ENCODE measurements at places on chromosomes 5 and 9.
A peak's percentile ranks its signal among the peaks of the same experiment; 100 is the strongest.

DNA sequence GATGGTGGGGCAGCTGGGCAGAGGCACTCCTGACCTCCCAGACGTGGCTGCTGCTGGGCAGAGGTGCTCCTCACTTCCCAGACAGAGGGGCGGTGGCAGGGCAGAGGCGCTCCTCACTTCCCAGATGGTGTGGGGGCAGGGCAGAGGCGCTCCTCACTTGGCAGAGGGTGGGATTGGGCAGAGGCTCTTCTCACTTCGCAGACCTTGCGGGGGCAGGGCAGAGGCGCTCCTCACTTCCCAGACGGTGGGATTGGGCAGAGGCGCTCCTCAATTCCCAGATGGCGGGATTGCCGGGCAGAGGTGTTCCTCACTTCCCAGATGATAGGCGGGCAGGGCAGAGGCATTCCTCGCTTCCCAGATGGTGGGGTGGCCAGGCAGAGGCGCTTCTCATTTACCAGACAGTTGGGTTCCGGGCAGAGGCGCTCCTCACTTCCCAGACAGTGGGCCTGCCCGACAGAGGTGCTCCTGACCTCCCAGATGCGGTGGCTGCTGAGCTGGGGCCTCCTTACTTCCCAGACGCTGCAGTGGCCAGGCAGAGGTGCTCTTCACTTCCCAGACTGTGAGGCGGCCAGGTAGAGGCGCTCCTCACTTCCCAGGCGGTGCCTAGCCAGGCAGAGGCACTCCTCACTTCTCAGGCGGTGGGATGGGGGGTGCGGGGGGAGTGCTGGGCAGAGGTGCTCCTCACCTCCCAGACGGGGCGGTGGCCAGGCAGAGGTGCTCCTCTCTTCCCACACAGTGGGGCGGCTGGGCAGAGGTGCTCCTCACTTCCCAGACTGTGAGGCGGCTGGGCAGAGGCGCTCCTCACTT, 25.3 kb upstream of the SPATA31E1 start:
- no peak for DNase-seq

DNA sequence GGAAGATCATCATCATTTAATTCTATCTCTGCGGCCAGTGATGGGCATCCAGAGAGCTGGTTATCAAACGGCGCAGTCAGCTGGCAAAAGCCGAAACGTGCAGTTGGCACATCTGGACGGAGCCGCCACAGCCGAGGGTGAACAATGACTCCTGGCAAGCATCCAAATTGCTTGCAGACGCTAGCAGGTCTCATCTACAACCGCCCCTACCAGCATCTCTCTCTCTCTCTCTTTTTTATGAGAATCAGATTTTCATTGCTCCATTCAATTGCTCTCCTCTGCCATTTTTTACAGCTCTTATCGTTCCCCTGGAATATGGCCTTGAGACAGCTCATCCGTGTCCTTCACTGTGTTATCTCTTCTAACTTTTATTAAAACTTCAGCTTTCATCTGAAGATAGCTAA, 165.2 kb downstream of the MAPKAP1 start:
- no peak for DNase-seq

- DNase-seq = no peak
These were observed 21.3 kb downstream of the ADRA1B start for GRCh38 chr5:159937580-159937979.

DNA sequence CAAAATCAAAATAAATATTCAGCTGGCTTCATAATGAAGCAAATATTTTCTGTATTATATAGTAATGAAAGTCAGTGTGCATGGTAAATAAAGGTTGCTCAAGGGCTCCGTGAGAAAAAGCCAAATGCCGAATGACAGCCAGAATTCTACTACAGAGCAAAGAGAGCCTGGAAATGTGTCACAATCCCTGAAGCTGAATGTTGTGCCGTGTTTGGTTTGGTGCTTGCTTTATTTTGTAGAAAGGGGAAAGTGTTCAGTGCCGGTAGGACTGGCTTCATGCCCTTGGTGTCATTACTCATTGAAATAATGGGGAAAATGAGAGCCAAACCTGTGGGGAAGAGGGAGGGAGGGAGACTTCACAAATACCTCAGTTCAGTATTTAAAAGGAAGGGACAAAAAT, 26.8 kb upstream of the ADAMTSL1 start:
- DNase-seq = no peak

DNA sequence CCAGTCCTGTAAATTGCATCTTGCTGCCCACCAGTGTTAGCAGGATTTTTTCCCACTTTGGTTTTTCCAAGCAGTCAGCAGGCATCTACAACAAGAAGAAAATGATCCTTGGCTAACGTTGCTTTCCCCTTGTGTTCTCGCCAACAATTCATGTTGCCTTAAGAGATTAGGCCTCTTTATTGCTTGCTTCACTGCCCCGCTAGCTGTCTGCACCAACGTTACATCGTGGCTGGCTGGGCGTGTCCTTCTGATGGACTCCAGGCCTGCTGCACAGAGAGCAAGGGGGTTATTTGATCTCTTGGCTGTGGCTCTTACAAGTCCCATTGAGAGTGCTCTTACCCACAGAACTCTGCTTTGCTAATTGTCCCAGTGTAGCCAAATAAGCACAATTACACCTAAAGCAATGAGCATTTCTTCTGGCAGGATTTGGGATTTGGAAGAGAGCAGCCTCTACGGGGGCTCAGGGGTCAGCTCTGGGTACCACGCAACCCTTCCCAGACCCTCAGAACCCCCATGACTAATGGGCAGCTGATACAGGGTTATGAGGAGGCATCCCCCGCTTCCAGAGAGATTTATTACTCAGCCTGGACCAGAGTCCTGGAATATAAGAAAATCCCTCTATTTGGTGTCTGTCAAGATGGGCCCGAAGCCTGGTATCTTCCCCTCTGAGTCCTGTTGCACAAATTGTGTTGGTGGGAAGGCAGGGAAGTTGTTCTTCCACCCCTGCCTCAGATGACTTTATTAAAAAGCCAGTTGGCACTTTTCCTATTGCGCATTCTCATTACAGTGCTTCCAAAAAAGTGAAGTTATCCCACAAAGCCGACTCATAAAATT, 17.6 kb downstream of the DCANP1 start:
- no peak for DNase-seq

- no peak for DNase-seq
These were observed 87.4 kb downstream of the HAPLN1 start for GRCh38 chr5:83633285-83633684.

- DNase-seq = no peak
These were observed 373.4 kb upstream of the CTNND2 start for GRCh38 chr5:12277504-12278192.

DNA sequence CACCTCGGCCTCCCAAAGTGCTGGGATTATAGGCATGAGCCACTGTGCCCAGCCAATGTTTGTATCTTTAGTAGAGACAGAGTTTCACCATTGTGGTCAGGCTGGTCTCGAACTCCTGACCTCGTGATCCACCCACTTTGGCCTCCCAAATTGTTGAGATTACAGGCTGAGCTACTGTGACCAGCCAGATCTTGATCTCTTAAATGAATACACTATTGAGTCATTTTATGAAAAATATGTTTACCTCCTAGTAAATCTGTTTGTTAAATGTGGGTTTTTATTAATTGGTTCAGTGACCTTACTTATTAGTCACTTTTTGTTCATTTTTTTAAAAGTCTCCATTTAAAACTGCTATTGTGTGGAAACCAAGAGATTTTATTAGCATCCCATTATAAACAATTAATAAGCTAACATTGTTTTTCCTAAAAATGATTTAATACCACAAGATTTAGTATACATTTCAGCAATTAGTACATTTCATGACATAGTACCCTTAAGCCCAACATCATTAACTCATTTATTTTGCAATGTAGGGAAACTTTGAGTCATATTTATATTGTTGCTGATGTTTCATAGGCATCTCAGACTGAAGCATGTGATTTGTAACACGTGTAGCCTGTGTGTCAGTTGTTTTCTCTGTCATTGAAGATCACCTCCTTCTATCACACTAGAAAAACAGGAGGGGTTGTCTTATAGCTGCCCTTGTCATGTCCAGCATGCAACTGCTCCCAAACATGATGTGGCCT, 261.2 kb downstream of the TAF11L14 start:
- DNase-seq = no peak

DNA sequence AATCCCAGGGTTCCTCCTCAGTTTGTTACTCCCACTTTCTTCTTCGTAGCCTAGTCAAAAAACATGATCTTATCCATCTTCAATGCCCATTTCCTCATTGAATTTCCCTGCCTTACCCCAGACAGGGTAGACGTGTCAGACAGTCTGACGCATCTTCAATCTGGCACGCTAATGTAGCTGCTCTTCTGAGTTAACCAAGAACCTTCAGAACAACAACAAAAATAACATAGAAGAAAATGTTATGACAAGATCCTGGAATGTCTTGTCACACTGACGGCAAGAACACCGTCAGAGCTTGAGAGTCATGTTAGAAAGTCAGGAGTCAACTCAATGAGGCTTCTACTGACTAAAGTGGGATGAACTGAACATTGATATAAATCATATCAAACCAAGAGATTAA, 122.7 kb upstream of the SPDL1 start:
- no peak for DNase-seq

- DNase-seq = no peak
These were observed 140.0 kb upstream of the TAF11L2 start for GRCh38 chr5:17358031-17358430.

DNA sequence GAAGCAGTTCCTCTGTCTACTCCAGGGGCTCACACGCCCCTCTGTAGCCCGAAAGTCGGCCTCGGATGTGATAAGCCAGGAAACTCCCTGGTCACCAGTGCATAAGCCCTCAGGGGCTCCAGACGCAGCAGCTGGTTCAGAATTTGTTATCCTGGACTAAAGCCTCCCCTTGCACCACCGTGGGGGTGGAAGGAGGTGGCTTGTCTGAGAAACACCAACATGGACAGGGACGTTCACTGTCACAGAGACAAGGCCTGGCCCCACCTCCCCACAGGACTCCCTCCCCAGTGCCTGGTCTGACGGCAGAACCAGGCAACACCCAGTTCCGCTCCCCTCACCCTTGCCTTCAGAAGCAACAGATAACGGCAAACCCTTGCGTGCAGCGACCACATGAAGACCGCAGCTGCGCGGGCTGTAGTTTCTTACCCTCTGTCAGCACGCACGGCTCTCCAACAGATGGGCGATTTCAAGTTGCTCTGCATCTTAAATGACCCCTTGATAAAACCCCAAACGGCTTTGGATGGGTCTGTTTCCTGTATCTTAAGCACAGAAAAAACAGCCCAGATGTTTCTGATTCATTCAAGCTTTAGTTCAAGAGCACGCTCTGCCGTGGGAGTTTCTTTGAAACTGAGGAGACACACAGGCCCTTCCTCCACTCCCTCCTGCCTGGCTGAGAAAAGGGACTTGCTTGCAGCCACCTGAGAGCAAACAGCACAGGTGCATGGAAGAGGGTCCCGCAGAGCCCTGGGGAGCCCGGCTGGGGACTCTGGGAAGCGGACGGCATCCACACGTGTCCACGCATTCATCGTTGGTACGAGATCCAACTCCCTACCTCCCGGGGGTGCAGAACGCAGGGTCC, 44.7 kb upstream of the NKD2 start:
- peak; percentile 54 for DNase-seq

- no peak for DNase-seq
These were observed 38.4 kb upstream of the SMIM23 start for GRCh38 chr5:171747061-171747859.

- DNase-seq = no peak
These were observed 4.8 kb upstream of the SLC25A51 start for GRCh38 chr9:37908698-37909186.

DNA sequence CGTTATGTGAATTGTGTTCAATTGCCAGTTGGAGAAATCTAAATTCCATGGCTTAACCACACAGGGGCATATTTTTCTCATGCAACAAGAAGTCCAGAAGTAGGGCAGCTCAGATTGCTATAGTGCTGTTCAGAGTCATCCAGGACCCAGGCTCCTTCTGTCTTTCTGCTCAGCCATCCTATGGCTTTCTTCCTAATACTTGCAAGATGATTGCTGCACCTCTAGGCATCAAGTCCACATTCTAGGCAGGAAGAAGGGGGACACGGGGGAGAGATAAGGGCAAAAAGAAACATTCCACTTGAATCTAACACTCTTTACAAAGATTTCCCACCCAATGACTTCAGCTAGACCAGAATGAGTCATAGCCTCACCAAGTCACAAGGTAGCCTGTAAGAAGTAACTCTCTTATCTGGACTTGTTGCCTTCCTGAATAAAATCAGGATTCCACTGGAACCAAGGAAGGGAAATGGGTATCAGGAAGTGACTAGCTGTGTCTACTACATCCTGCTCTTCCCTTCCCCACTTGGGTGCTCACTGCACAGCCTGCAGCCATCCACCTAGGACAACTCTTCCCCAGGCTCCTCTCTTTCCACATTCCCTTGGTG, 5.3 kb downstream of the ERAP2 start:
- no peak for DNase-seq

GRCh38 chr5:135386886-135387628, 12.0 kb downstream of the MACROH2A1 start:
- no peak for DNase-seq

DNA sequence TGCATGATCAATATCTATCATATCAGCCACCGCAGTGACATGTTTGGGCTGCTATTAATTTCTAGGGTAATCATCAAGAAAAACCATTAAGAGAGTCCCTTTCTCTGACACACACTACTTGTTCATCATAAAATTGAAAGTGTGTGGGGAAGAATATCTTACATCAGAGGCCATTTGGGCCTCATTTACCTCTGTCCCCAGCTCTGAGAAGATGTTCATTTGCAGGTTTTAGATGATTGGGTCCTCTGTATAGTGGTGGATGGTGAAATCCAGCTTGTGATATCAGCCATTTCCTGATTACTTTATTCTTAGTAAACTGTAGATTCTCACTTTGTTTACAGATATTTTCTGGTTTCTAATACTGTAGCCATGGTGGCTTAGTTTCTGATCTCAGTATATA, 29.8 kb upstream of the PJA2 start:
- no peak for DNase-seq

GRCh38 chr9:116059466-116059865, 94.1 kb upstream of the PAPPA start:
- DNase-seq = no peak

- no peak for DNase-seq
These were observed 205.2 kb downstream of the AGTPBP1 start for GRCh38 chr9:85536514-85536913.

- DNase-seq = no peak
These were observed 92.6 kb downstream of the RASEF start for GRCh38 chr9:82970359-82970758.

DNA sequence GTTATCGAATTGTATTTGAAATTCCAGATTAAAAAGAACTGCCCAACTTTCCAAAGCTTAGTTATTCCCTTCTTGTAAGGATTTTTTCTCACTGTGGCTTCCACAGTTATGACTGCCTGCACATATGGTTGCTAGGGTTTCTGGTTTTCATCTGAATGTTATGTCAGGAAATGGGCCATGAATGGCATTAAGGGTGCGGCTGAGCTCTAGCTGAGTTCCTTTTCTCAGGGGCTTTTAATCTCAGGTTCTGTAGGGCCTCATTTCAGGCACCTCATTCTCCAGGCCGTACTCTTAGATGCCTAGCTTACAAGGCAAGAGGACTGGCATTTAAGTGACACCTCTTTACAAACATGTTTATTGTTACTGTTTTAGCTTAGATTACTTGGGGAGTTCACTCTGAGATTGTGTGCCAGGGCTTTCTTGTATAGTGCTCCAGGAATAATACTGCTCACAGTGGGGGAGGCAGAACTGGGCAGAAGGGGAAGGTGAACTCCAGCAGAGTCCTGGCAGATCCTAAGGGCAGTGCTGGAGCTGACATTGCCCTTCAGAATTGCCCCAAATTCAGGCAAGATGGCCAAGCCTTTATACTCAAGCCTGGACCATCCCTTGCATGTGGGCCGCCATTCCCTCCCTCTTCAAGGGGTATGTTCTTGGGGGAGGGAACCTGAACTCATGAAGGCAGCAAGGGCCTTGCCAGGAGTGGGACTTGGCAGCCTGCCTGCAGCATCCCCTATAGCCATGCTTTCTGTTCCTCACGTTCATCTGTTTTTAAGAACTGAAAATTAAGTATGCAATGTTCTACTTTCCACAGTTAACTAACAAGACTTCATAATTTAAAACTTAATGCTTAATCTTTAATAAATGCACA, 111.5 kb downstream of the KDM4C start:
- no peak for DNase-seq

Data from stimulated activated CD4-positive, alpha-beta T cell treated with anti-CD3 and anti-CD28 coated beads, Interleukin-1b, Interleukin-23, amount 100 ng/mL, for 48 hours (primary cell).